WTC11 (cell line): ENCODE measurements at places on chromosomes 12 and 14. TPM values are rescaled to one million over a fixed set of nuclear protein-coding genes. Genes with fewer than 3 reads are reported as not detected.

GRCh38 chr14:37617864-37618365 is 22.5 kb downstream of the TTC6 start:
- H3K4me3 ChIP-seq = no peak overlapping the region
- H3K4me1 ChIP-seq = peaks cover 4% of the 10 kb centered on the region
- DNase-seq = no peak
- H3K27me3 ChIP-seq = peaks cover 67% of the 10 kb centered on the region
- H3K27ac ChIP-seq = no peak overlapping the region

The DDN gene
- total RNA-seq = 0.33 to 0.55 TPM (median 0.50 TPM) in 3 replicates

GRCh38 chr14:84826294-84826693 is 703.6 kb upstream of the FLRT2 start:
- H3K27ac ChIP-seq = no peak overlapping the region
- H3K4me1 ChIP-seq = peaks cover 30% of the 10 kb centered on the region
- DNase-seq = no peak
- peaks cover 24% of the 10 kb centered on the region for H3K27me3 ChIP-seq
- H3K36me3 ChIP-seq = peaks cover 17% of the 10 kb centered on the region

- no peak overlapping the region for H3K27ac ChIP-seq
- no peaks in the 10 kb centered on the region for H3K36me3 ChIP-seq
- H3K4me1 ChIP-seq = peaks cover 6% of the 10 kb centered on the region
- H3K27me3 ChIP-seq = no peaks in the 10 kb centered on the region
- no peak overlapping the region for H3K4me3 ChIP-seq
Observed at GRCh38 chr12:96425951-96426350, 25.7 kb upstream of the CDK17 start.

The WSCD2 gene
- total RNA-seq = 1.1 to 1.6 TPM (median 1.6 TPM) in 3 replicates

- H3K36me3 ChIP-seq = peaks cover 20% of the 10 kb centered on the region
- H3K27me3 ChIP-seq = no peaks in the 10 kb centered on the region
- DNase-seq = no peak
- H3K4me1 ChIP-seq = no peaks in the 10 kb centered on the region
Observed at GRCh38 chr14:60972295-60972694, 8.6 kb downstream of the TRMT5 start.

GRCh38 chr14:92902191-92902590 is 20.8 kb upstream of the CHGA start:
- H3K36me3 ChIP-seq = no peaks in the 10 kb centered on the region
- peaks cover 26% of the 10 kb centered on the region for H3K27me3 ChIP-seq
- H3K4me1 ChIP-seq = peaks cover 14% of the 10 kb centered on the region
- H3K27ac ChIP-seq = no peak overlapping the region
- H3K4me3 ChIP-seq = no peak overlapping the region

GRCh38 chr12:21613931-21614330 is 9.3 kb upstream of the GYS2 start:
- no peaks in the 10 kb centered on the region for H3K27me3 ChIP-seq
- no peaks in the 10 kb centered on the region for H3K36me3 ChIP-seq
- H3K27ac ChIP-seq = no peak overlapping the region
- DNase-seq = no peak

- no peaks in the 10 kb centered on the region; the same call in 1 of the 2 replicates for H3K36me3 ChIP-seq
- no peaks in the 10 kb centered on the region for H3K4me1 ChIP-seq
- H3K27ac ChIP-seq = no peak overlapping the region
- DNase-seq = no peak
- no peak overlapping the region for H3K4me3 ChIP-seq
Observed at GRCh38 chr12:42729535-42729900, 140.0 kb upstream of the PRICKLE1 start.

GRCh38 chr12:16610743-16611142 is 4.8 kb upstream of the LMO3 start:
- H3K4me1 ChIP-seq = peaks cover 70% of the 10 kb centered on the region
- H3K27ac ChIP-seq = peak overlapping the region; percentile 78; the same call in 1 of the 2 replicates
- peak overlapping the region; percentile 95 for H3K4me3 ChIP-seq
- DNase-seq = no peak
- H3K36me3 ChIP-seq = no peaks in the 10 kb centered on the region
- H3K27me3 ChIP-seq = peaks cover 24% of the 10 kb centered on the region

The ZFHX2 gene
- total RNA-seq = 16.4 to 26.2 TPM (median 25.7 TPM) in 3 replicates

- H3K27me3 ChIP-seq = no peaks in the 10 kb centered on the region
- no peak for DNase-seq
- peaks cover 59% of the 10 kb centered on the region for H3K4me1 ChIP-seq
- H3K4me3 ChIP-seq = no peak overlapping the region
- H3K36me3 ChIP-seq = no peaks in the 10 kb centered on the region
- 0 out of 2 replicates have a peak overlapping the region, but pooled peaks have one; percentile 30 for H3K27ac ChIP-seq
Observed at GRCh38 chr12:79086541-79087296, 222.1 kb downstream of the SYT1 start.

DNA sequence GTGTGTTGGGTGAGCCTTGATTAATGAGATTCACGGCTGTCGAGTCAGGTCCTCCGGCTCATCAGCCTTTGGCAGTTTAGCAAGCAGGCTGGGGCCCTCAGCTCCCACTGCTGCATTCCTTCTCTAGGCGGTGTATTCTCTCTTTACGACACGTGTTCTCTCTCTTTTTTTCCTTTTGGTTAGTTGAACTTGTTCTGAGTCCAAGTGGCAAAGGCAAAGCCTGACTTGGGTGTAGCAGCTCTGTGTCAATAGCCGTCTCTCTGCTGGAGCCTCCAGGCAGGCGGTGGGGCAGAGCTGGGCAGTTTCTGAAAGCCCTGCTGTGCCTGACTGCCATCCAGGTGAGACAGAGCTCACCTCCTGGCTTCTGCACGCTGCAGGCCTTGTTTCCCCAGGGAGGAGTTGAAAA is 46.6 kb downstream of the SUSD6 start:
- 0 out of 2 replicates have a peak, but pooled peaks cover 4% of the 10 kb centered on the region for H3K36me3 ChIP-seq
- DNase-seq = peak; percentile 22
- H3K27me3 ChIP-seq = no peaks in the 10 kb centered on the region

DNA sequence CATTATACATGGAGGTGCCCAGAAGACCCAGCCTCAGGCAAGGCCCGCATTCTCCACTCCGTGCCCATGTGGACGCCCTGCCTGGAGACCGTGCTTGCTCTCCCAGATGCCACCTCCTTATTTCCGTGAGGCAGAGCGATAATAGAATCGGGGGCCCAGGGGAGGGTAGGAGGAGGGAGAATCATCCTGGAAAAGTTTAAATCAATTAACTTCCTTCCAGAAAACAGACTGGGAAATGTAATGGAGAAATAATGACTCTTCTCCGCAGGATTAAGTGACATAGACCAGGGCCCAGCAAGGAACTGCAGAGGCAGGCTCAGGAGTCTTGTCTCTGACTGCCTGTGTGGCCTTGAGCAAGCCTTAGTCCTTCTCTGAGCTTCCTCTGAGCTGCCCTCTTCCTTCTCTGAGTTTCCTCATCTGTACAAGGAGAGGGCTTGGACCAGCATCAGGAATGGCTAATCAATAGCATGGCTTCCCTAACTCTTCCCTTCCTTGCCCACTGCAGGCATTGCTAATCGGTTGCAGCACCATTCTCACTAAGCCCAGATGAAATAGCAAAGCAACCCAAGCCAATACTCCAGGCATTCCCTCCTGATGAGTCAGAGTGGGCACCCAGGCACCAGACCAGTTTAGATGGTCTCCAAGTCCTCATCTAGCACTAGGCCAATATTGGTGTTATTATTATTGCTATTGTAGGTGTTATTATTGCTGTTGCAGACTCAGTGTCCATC is 11.3 kb upstream of the FAM222A start:
- no peak overlapping the region for H3K27ac ChIP-seq
- no peaks in the 10 kb centered on the region for H3K36me3 ChIP-seq
- H3K4me3 ChIP-seq = no peak overlapping the region

The CDK17 gene
- 18.7 to 20.0 TPM (median 19.4 TPM) in 3 replicates for total RNA-seq

GRCh38 chr12:113271853-113272561 is 50.7 kb downstream of the TPCN1 start:
- no peak for DNase-seq
- H3K36me3 ChIP-seq = peaks cover 15% of the 10 kb centered on the region; the same call in 1 of the 2 replicates
- peak overlapping the region; percentile 23; the same call in 1 of the 2 replicates for H3K27ac ChIP-seq

The NUP107 gene
- 117 to 132 TPM (median 120 TPM) in 3 replicates for total RNA-seq

DNA sequence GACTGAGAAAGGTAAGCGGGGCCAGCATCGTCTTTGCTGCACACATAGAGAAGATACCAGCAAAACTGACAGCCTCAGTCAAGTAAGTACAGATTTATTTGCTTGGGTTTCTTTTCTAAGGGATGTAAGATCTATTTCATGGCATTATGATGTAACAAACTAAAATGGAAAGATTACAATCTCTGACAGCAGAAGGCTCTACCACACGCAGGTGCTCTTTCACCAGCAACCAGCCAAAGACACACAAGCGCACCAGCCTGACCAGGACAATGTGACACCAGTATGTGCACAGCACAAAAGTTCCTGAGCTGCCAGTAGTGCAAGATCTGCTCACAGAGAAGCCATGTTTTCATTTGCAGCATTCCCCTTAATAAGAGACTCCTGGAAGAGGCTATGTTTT is 311.1 kb downstream of the MED13L start:
- no peak overlapping the region for H3K4me3 ChIP-seq
- H3K4me1 ChIP-seq = no peaks in the 10 kb centered on the region
- H3K27me3 ChIP-seq = no peaks in the 10 kb centered on the region
- peaks cover 62% of the 10 kb centered on the region for H3K36me3 ChIP-seq
- no peak overlapping the region for H3K27ac ChIP-seq

DNA sequence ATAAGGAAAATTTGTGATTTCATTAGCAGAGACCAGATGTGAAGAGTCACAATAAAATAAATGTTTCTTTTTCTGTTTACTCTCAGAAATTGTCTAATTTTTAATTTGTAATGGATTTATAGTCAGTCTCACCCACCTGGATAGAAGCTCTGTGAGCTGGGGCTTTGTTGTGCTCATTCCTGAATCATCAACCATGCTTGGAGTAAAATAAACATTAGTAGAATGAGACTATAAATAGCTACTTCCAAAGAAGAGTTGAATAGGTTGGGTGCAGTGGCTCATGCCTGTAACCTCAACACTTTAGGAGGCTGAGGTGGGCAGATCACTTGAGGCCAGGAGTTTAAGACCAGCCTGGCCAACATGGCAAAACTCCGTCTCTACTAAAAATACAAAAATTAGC is 185.3 kb upstream of the FBXO33 start:
- H3K4me3 ChIP-seq = no peak overlapping the region
- H3K27me3 ChIP-seq = no peaks in the 10 kb centered on the region
- H3K4me1 ChIP-seq = peaks cover 5% of the 10 kb centered on the region; the same call in 1 of the 2 replicates
- no peak overlapping the region for H3K27ac ChIP-seq

GRCh38 chr12:109833307-109834189 is at the start of gene TRPV4:
TSS of gene TRPV4 (minus strand) at chr12:109833398. CDS start at chr12:109814796, 18,602 bp downstream.
- peak within 1 kb of the TSS; percentile 63 for H3K4me3 ChIP-seq
- H3K27ac ChIP-seq = no peak within 1 kb of the TSS
- peak; percentile 59 for DNase-seq
- no peaks in the 10 kb centered on the region for H3K36me3 ChIP-seq

- no peaks in the 10 kb centered on the region for H3K36me3 ChIP-seq
- no peak overlapping the region for H3K4me3 ChIP-seq
- H3K27me3 ChIP-seq = no peaks in the 10 kb centered on the region
- no peak overlapping the region for H3K27ac ChIP-seq
- H3K4me1 ChIP-seq = peaks cover 9% of the 10 kb centered on the region
Observed at GRCh38 chr14:74963178-74963704, 7.8 kb upstream of the PGF start.

The ADCY4 gene
- 0.96 to 2.4 TPM (median 1.1 TPM) in 3 replicates for total RNA-seq

The FAM181A gene
- total RNA-seq = not detected in 3 replicates

The FICD gene
- 4.4 to 6.7 TPM (median 6.3 TPM) in 3 replicates for total RNA-seq

The OR6C2 gene
- total RNA-seq = not detected in 3 replicates

The AKAP3 gene
- 1.8 to 2.6 TPM (median 1.9 TPM) in 3 replicates for total RNA-seq

DNA sequence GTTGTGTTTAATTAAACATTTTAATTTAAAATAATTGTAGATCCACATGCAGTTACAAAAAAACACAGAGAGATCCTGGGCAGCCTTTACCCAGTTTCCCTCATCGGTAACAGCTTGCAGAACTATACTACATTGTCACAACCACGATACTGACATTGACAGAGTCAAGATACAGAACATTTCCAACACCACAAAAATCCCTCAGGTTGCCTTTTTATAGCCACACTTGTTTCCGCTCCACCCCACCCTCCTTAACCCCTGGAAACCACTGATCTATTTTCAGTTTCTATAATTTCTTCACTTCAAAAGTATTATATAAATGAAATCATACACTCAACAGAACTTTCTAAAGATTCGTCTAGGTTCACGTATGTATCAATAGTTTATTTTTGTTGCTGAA is 458.8 kb upstream of the SOX5 start:
- no peaks in the 10 kb centered on the region for H3K27me3 ChIP-seq
- DNase-seq = no peak
- no peak overlapping the region for H3K4me3 ChIP-seq
- H3K36me3 ChIP-seq = no peaks in the 10 kb centered on the region
- H3K4me1 ChIP-seq = peaks cover 5% of the 10 kb centered on the region

DNA sequence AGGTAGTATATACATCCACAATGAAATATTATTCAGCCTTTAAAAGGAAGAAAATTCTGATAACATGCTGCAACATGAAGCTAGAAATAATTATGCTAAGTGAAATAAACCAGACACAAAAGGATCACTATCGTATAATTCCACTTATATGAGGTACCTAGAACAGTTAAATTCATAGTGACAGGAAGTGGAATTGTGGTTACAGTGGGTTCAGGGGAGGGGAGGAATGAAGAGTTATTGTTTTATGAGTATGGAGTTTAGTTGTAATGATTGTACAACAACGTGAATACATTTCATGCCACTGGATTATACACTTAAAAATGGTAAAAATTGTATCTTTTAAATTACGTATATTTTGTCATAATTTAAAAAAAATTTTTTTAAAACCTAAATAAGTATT is 21.0 kb downstream of the EEA1 start:
- peaks cover 16% of the 10 kb centered on the region for H3K36me3 ChIP-seq
- H3K27ac ChIP-seq = no peak overlapping the region
- peaks cover 28% of the 10 kb centered on the region for H3K4me1 ChIP-seq
- no peak overlapping the region for H3K4me3 ChIP-seq
- DNase-seq = no peak
- no peaks in the 10 kb centered on the region for H3K27me3 ChIP-seq

The NGB gene
- 0.14 to 0.46 TPM (median 0.33 TPM) in 3 replicates for total RNA-seq

DNA sequence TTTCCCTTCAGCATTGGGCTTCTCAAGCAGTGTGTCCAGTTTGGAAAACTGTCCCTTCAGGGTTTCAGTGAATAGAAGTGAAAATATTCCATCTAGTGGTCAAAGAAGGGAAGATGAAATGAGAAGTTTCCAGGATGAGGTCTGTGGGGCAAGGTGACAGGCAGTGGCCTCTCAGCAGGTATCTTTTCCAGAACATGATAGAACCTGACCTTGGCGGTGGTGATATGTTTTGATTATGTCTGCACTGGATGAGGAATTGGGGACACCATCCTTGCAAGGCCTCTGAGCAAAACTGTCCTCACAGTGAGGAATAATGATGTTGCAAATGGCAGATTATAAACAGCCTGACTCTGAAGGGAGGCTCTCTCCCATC is 4.7 kb downstream of the GPX2 start:
- H3K27me3 ChIP-seq = no peaks in the 10 kb centered on the region
- peaks cover 6% of the 10 kb centered on the region for H3K4me1 ChIP-seq
- H3K4me3 ChIP-seq = no peak overlapping the region
- peaks cover 19% of the 10 kb centered on the region; the same call in 1 of the 2 replicates for H3K36me3 ChIP-seq

The SOAT2 gene
- total RNA-seq = not detected in 3 replicates

The FGF23 gene
- total RNA-seq = 0.24 to 0.82 TPM (median 0.60 TPM) in 3 replicates

- no peak overlapping the region for H3K4me3 ChIP-seq
- H3K27me3 ChIP-seq = no peaks in the 10 kb centered on the region
- H3K36me3 ChIP-seq = no peaks in the 10 kb centered on the region
- H3K4me1 ChIP-seq = peaks cover 14% of the 10 kb centered on the region
Observed at GRCh38 chr14:100470523-100470897, 116.7 kb downstream of the BEGAIN start.

The MAX gene
- total RNA-seq = 51.2 to 58.5 TPM (median 57.6 TPM) in 3 replicates

The PRDM4 gene
- 18.2 to 21.4 TPM (median 20.5 TPM) in 3 replicates for total RNA-seq

GRCh38 chr14:102493585-102493984 is 16.0 kb downstream of the ANKRD9 start:
- H3K27me3 ChIP-seq = no peaks in the 10 kb centered on the region
- DNase-seq = no peak
- no peaks in the 10 kb centered on the region for H3K4me1 ChIP-seq
- no peak overlapping the region for H3K4me3 ChIP-seq
- no peak overlapping the region for H3K27ac ChIP-seq
